T-helper 22 cell (primary cell): ENCODE measurements at places on chromosomes 13 and 19.

GRCh38 chr19:13010038-13010991 lies 15.0 kb downstream of the NFIX start:
- no peak for DNase-seq

DNA sequence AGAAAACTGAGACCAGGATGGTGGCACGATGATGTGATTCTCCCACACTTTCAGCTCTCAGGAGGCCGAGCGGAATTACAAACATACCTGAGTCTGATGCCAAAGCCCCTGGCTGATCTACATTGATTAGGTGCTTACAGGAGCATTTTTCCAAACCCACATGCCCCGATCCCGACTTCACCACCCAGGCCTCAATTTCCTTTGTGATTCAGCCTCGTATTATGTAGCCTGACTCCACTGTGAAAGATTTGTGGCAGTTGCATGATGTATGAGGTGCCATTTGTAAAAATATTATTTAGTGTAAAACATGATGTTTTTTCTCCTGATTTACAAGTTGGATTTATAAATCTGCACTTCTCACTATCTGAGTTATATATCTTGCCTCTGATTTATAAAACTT lies 118.0 kb downstream of the TSHZ3 start:
- no peak for DNase-seq

DNA sequence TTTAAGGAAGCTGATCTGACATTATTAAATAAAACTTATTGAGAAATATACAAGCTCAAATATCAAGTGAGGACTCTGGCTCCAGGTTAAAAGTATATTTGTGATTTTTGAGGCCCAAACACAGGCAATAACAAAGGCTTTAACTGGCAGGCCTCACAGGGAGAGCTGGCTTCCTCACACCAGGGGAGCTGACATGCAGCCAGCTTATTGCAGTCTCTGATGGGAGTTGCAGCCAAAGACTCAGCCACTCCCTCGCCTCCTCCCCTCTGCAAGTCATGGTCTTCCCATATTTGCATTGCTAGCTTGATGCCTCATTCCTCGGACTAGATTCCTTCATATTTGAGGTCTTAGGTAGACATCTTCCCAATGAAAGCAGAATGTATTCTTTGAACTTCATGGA lies 647.1 kb upstream of the SLITRK6 start:
- DNase-seq = no peak

- no peak for DNase-seq
Measured at GRCh38 chr19:33438987-33439781, 65.7 kb downstream of the CEBPG start.

- DNase-seq = no peak
Measured at GRCh38 chr13:103614761-103615160, 548.5 kb upstream of the SLC10A2 start.

DNA sequence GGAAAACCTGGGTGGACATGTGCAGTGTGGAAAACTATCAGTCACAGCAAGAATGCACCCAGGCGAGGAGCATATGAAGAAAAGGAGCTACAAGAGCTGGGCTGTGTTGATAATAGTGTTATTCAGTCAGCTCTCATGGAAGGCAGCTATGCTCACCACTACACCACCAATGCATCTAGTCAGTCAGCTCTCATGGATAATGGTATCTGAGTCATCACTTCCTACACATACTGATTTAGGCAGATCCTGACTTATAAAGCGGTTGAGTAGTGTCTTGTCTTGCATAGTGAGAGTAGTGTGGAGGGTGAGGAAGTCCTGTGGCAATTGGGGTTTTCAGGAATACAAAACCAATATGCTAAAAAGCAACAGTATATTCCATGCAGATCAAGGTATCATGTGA lies 9.1 kb upstream of the ZNF160 start:
- DNase-seq = no peak

- no peak for DNase-seq
Measured at GRCh38 chr13:66425741-66426140, 804.4 kb downstream of the PCDH9 start.

- DNase-seq = no peak
Measured at GRCh38 chr13:101289764-101290163, 126.5 kb downstream of the NALCN start.

DNA sequence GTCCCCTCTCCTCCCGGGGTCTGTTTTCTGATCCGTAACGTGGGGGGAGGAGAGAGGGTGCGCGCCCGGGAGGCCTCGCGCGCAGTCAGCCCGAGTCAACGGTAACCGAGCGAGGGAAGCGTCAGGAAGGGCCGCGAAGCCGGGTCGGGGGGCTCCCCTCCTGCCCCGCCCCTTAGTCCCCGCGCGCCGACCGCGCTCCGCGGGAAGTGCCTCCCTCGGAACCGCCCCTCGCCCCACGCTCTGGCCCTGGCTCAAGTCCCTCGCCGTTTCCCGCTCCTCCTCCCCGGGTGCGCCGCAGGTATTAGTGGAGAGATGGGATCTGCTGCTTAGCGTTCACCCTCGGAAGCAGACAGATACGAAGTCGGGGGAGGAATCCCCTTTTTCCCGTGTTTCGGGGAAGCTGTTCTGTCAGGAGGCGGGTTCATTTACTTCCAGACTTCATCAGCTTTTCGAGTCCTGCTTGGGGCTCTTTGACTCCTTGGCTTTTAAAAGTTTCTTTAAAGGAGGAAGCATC lies 770 bp downstream of the HNRNPM start:
- DNase-seq = peak; percentile 25

GRCh38 chr19:53511933-53512374 lies 26.0 kb upstream of the ZNF331 start:
- no peak for DNase-seq

- DNase-seq = no peak
Measured at GRCh38 chr13:113763961-113764792, 5.2 kb downstream of the TMEM255B start.

- DNase-seq = no peak
Measured at GRCh38 chr19:18743784-18744418, 47.2 kb downstream of the COMP start.

- DNase-seq = no peak
Measured at GRCh38 chr13:21573920-21574712, 29.9 kb downstream of the MICU2 start.

- DNase-seq = no peak
Measured at GRCh38 chr13:85785205-85785604, 14.0 kb downstream of the SLITRK6 start.

DNA sequence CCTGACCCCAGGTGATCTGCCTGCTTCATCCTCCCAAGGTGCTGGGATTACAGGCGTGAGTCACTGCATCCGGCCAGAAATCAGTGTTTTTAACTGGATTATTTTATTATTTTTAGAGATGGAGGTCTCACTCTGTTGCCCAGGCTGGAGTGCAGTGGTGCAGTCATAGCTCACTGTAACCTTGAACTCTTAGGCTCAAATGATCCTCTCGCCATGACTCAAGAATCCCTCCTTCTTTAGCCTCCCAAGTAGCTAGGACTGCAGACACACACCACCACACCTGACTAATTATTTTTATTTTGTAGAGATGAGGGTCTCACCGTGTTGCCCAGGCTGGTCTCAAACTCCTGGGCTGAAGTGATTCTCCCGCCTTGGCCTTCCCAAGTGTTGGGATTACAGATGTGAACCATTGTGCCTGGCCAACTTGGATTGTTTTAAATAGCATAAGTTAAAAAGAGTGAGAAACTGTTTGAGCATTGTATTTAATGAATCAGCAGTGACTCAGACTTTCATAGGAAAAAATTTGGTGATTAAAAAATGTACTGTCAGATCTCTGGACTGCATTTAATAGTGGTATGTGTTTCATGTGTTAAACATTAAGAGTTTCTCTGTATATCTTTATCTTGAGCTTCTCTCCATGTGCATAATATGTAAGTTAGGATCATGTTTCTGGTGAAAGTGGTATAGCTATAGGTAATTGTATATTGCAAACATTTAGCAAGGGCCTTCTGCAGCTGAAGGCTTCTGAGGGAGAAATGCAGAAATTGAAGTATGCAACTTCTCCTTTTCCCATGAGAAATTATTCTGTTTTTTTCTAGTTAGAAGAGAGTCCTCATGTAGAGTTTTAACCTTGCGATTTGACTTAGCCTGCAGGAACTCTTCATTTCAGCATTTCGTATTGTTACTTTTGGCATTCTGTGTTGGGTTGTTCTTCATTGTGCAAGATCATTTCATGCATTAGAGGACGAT lies 121.2 kb downstream of the PCCA start:
- no peak for DNase-seq

GRCh38 chr13:96388598-96388997 lies 298.7 kb downstream of the HS6ST3 start:
- DNase-seq = no peak

DNA sequence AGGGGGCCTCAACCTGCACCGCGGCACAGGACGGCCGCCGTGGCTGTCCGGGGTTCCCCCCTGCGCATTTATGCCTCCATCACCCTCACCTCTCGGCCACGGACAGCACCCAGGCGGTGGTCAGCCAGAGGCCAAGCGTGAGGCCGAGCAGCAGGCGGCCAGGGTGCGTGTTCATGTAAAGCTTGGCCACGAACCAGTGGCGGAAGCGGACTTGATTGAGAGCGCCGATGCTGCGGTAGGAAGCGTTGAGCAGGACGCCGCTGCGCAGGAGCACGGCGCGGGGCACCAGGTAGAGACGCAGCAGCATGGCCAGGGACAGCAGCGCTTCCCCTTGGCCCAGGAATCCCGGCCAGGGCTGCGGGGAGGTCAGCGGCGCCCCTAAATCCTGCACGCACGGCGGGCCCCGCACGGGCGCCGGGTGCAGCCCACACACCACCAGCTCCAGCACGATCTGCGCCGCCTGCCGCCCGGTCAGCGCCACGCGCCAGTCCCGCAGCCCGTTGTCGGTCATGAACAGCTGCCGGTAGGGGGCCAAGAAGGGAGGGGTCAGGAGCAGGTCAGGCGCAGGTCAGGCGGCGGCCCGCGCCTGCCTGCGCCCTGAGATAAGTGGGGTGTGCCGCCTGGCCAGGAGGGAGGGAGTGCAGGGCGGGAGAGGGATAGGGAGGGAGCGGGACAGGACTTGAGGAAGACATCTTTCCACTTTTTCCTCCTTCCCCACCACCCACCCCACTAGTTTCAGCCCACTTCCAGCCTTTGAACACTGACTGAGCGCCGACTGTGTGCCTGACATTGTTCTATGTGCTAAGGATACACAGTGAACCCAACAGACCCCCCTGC lies 6.5 kb downstream of the KCNN4 start:
- no peak for DNase-seq

- no peak for DNase-seq
Measured at GRCh38 chr13:38872693-38873092, 117.9 kb downstream of the STOML3 start.

DNA sequence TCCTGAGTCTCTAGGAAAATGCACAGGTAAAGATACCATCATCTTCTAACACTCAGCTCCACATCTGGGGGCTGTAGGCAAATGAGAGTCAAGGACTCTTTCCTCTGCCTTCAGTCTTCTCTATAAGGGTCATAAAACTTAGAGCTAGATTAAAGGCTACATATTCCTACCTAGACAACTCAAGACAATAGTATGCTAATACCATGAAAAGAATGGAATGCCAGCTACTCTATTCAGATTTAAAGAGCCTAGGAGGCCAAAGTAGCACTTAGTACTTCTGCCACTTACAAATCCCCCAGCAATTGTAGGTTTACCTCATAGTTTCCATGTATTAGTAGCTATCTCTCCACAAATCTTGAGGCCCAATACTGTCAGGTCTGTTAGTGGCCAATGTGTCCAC lies 453.0 kb downstream of the SLITRK5 start:
- DNase-seq = no peak

DNA sequence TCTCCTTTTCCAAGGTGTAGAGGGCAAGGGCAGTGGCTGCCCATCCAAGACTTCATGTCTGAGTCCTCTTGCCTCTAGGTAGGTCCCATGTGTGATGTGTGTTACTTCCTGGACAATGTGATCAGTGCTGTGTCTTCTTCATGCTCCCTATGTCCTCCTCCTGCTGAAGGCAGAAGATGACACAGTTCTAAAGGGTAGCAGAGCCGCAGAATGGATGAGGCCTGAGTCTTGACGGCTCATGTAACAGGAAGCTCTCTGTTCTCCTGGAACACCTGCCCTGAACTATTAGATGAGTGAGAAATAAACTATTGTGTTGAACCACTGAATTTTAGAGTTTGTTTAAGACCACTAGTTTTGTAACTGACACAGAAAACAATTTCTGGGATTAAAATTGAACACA lies 165.9 kb downstream of the NDFIP2 start:
- DNase-seq = no peak

DNA sequence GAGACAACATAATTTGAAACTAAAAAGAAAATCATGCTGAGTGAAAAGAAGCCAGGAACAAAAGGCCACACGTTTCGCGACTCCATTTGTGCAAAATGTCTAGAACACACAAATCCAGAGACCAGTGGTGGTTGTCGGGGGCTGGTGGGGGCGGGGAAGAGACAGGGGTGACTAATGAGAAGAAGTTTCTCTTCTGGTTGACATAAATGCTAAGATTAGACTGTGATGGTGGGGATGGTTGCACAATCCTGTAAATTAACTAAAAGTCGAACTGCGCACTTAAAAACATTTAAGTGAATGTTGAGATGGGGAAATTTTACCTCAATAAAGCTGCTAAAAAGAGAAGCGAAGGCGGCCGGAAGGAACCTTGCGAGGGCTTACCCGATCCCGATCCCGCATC lies 7.1 kb downstream of the AKAP8 start:
- no peak for DNase-seq

- DNase-seq = no peak
Measured at GRCh38 chr13:51225029-51225428, 2.8 kb downstream of the FAM124A start.

DNA sequence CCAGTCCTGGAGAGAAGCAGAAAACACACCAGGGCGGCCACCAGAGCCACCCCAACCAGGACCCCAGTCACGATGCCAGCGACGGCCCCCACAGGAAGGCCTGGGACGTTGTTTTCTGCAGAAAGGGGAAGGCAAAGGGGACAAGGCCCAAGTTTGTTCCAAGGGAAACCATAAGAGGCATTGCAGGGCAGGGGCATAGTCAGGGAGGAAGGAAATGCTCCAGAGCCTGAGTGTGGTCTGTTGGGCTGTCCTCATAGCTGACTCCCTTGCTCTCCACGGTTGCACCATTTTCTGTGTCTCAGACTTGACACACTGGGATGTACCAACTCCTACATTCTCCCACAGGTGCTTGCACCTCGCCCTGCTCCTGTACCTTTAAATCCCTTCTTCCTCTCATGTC lies 5.2 kb downstream of the CEACAM4 start:
- DNase-seq = no peak

- no peak for DNase-seq
Measured at GRCh38 chr13:52896827-52897659, 48.6 kb upstream of the PCDH8 start.

- no peak for DNase-seq
Measured at GRCh38 chr13:102648046-102648445, 46.8 kb downstream of the METTL21C start.

- DNase-seq = no peak
Measured at GRCh38 chr19:8355631-8356402, 8.1 kb upstream of the ANGPTL4 start.

- no peak for DNase-seq
Measured at GRCh38 chr19:33640773-33641172, 19.0 kb downstream of the CHST8 start.

GRCh38 chr13:113031465-113031864 lies 62.5 kb downstream of the MCF2L start:
- no peak for DNase-seq

DNA sequence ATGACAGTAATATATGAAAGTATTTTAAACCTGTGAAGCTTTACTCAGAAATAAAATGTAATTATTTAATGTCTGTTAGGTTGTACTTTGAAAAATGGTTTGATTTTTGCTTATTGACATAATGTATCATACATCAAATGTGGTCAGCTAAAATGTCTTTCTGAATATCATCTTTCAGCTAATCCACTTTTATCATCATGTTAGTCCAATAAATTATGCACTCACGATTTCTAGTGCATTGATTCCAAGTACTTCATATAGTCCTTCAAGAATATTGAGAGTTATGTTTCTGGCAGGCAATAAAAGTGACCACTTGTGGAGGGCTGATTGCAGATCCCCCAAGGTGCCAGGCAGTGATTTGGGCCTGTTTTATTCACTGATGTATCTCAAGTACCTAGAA lies 1204.1 kb downstream of the OLFM4 start:
- no peak for DNase-seq
